ENCODE measurements at places on chromosomes 16 and 17. TPM values are rescaled to one million over a fixed set of nuclear protein-coding genes. Genes with fewer than 3 reads are reported as not detected.

GRCh38 chr17:82698974-82699442, 510 bp upstream of the RAB40B start:
- DNase-seq, result no peak

Gene RBL2
- total RNA-seq, result 43.2 TPM

GRCh38 chr16:87728026-87728425, 37.8 kb downstream of the KLHDC4 start:
- peak; percentile 86 for DNase-seq

DNA sequence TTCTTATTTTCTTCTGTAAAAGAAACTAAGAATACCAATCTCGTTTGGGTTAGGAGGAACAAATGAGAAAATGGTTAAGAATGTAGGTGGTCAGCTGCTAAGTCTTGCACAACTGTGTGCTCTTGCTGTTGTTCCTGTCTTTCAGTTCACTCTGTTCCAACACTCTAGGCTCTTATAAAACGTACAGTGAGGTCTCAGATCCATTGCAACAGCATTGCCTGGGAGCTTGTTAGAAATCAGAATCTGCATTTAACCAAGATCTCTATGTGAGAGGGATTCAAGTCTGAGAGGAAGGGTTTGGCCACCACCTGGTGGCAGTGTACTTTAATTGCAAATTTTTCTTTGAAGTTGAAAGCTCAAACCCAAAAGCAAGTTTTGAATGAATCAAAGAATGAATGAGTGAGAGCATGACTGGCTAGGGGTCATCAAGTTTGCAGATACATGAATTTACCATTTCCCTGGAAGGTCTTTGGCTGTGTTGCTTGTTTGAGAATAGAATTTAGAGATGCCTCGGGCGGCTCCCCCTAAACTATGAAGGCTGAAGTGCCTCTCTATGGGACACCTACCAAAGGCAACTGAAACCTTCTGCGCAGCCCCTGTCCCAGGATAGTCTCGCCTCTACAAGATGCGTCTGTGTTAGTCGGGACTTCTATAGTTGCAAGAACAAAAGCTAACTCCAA, 2.5 kb downstream of the ALOX15B start:
- DNase-seq, result peak; percentile 70

Gene ST6GALNAC1
- not detected for total RNA-seq

Gene RBFOX1
- not detected for total RNA-seq

- DNase-seq, result no peak
Measured at GRCh38 chr17:43183921-43184320, 12.9 kb downstream of the NBR1 start.

- DNase-seq, result no peak
Measured at GRCh38 chr17:50447870-50448595, 20.6 kb downstream of the CHAD start.

- DNase-seq, result no peak
Measured at GRCh38 chr16:1984347-1985225, 593 bp downstream of the GFER start.

DNA sequence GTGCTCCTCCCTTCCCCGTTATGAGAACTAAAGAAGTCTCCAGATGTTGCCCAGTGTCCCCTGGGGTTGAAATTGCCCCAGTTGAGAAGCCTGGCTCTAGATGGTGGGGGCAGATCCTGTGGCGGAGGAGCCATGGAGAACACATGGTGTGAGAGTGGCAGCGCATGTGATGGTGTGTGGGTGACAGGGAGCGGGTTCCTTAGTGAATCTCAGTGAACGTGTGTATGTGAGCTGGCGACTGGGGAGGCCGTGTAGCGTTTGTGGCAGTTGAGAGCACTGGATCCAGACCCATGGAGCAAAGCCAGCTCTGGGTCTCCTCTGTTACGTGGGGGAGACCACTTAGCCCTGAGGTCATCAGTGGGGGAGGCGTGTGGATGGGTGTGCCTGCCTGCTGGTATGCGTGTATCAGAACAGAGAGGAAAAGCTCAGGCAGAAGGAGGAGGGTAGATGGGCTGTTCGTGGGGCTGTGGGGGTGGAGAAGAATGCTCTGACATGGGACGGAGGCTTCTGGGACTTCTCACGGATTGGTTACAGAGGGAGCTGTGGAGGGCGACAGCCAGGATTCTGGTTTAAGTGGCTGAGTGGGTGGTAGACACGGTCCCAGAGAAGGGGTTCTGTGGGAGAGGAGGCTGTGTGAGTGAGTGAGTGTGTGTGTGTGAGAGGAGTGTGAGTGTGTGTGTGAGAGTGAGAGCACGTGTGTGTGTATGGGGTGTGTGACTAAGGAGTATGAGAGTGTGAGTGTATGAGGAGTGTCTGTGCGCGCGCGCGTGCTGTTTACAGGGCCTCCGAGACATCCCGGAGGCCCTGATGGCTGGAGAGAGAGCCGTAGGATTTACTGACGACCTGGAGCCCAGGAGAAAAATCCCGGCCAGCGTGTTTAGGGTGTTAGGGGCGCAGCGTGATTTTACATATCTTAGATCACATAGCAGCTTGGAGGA, 193.8 kb downstream of the SNX29 start:
- DNase-seq, result no peak

DNA sequence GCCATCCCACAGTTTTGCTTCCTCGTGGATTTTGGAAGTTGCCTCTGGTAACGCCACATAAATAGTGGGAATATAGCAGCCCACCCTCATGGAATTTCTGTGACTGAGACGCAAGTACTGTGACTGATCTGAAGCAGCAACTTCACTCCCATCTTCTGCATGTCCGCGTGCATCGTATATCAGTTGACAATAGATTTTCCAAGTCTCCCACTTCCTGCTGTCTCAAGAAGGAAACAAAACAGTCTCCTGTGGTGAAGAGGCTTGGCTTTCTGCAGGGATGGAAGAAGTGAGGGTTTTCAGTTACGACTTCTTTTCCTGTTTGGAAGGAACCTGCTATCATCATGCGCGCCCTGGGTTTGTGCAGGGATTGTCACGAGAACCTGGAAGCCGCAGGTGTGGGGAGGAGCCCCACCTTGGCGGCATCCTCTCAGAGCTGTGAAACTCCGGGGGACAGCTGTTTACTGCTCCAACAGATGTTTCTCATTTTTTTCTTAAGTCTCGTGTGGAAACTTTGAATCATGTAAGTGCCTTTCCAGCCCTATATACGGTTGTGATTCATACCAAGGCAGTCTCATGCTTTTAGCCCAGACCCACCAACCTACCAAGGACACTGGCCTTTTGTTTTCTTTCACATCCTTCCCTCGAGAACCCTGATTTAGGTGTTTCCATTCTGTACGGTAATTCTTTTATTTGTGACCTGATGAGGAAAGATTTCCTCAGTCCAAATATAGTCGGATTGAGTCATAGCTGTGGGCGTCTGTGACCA, 57.5 kb downstream of the WIPI1 start:
- DNase-seq, result peak; percentile 37

DNA sequence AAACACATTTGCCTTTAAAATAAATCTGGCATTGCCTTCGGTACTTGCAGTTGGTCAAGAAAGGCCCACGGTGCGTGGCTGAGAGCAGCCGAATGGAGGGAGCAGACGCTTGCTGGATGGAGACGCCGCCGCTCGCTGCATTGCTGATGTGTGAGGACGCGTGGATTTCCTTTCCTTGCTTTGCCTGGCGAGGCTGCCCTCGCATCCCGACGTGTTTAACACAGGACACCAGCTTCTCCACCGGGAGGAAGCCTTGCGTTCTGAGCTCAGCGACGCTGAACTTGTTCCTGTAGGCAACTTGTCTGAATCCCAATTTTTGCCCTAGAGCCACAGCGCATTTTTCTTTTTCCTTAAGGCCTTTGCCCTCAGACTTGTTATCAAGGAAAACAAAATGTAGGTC, 45.8 kb downstream of the COX4I1 start:
- DNase-seq, result no peak

- DNase-seq, result no peak
Measured at GRCh38 chr17:4008441-4009185, 44.4 kb upstream of the ATP2A3 start.

Gene CHD9NB
- total RNA-seq, result 1.6 TPM

Measured in A172 (cell line).